ENCODE measurements at places on chromosomes 3 and 15.

GRCh38 chr3:106540743-106541142 is 671.9 kb upstream of the CBLB start:
- DNase-seq: no peak

DNA sequence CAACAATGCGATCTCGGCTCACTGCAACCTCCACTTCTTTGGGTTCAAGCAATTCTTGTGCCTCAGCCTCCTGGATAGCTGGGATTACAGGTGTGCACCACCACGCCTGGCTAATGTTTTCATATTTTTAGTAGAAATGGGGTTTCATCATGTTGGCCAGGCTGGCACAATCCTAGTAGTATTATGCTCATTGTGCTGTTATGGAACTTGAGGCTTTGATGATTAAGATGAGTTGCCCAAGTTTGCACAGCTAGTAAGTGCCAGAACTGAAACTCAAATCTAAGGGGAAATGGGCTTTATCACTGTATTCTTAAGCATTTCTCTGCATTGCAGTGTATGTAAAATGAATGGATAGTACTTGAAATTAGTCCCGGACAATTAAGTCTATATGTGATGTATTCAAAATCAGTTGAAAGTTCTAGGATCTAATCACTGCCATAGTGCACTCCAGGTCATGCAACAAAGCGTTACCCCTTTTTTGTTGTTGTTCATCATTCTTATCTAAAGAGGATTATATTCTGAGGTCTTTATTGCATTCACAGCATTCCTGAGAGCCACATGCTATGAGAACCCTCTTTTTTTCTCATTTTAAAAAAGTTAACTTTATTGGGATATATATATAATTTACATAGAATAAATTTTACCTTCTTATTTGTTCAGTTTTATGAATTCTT is 378.7 kb upstream of the CNTN6 start:
- no peak for DNase-seq

DNA sequence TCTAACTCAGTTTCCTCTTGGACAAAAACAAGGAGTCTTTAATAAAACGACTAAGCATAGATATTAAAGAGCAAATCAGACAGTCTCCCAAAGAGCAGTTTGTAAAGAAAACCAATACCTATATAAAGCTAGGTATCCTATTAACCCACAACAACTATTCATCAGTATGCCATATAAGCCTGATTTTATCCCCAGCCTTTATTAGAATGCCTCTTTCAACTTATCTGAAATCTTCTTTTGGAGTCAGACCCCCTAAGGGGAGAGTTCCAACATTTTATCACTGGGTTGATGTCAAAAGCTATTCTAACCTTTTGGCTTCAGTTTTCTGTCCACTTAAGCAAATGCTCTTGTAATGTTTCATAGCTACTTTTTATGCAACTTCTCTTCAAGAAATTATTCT is 17.8 kb downstream of the MAP2K5 start:
- DNase-seq: no peak

DNA sequence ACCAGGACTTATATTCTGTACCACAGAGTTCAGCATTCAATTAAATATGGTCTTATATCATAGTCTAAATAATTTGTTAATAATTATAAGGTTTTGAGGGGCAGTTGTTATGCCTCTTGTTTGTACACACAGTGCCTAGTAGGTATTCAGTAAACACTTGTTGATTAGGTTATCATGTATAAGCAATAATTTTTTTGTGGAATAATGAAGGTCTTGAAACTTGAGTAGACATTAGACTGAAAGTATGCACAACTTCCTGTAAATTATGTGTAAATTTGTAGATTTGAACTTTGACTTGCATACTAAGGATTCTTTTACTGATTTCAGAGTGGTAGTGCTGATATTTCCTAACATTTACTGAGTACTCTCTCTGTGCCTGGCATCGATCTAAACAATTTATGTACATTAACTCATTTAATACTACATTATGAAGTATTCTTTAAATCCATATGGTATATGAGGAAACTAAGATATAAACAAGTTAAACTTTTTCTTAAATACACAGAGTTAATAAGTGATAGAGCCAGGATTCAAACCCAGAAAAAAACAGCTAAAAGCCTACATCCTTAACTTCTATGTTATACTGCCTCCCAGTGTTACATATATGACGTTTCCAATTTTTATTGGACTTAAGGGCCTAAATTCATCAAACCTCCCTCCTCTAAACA is 65.1 kb downstream of the GLCE start:
- DNase-seq: no peak

- no peak for DNase-seq
Observed at GRCh38 chr3:42683875-42684598, 1.3 kb upstream of the KLHL40 start.

- no peak for DNase-seq
Observed at GRCh38 chr3:39124876-39125840, 17.7 kb downstream of the TTC21A start.

- DNase-seq: no peak
Observed at GRCh38 chr3:146125951-146126350, 35.0 kb downstream of the PLOD2 start.

DNA sequence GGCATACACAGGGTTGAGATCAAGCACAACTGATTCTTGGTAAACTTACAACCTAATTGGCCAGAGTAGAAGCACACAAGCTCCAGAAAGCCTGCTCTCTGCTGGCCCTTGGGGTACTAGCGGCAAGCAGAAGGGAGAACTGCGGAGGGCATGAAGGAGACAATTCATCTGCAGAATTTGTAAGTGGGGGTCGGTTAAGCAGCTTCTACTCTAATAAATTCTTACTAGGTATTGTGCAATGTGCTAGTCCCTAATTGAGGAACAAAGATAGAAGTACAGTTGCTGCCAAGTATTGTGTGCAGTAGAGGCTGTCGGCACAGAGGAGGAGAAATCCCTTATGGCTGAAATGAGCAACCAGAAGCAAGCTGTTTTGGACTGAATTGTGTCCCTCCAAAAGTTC is 91.2 kb upstream of the VEPH1 start:
- DNase-seq: no peak

DNA sequence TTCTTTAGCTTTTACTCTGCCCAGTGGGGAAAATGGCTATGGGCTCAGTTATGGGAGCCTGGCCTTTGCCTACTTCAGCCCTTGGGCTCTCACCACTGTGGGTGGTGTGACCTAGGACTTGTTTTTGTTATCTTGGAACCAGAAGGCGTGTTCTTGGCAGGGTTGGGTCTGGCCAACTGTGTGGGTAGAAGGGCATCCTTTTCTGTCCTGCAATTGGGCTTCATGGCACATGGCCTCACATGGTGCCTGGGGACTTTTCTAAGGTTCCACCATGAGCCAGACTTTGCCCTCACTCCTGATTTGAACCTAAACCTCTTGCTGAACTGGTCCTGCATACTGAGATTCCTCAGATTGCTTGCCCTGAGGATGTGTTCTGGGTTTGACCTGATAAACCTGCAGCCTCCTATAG is 1.7 kb downstream of the GLYCTK start:
- DNase-seq: no peak

GRCh38 chr3:127013758-127014535 is 31.0 kb downstream of the PLXNA1 start:
- DNase-seq: no peak

DNA sequence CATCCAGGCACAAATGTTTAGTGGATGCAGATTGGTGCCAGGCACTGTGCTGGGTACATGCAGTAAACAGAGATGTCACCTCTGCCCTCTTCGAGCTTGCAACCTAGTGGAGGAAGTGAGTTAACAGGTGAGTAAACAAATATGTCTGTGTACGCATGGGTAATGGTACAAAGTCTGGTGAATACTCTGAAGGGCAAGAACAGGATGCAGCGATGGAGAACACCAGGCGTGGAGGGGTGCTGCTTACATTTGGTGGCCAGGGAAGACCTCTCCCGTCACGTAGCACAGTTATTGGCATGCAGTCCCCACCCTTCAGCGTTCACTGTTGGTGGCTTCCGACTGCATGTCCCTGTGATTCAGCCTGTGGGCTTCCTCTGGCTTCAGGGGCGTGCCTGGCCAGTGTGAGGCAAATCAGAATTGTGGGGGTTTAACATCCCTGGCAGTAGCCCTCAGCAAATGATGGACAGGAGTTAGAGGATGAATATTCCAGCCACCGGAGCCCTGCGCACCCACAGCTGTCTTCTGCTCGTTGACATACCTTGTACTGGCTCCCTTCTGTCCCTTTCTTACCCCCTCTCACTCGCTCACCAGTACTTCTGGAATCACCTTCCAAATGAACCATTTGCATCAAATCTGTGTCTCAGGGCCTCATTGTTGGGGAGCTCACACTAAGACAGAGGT is 9.1 kb upstream of the HDAC11 start:
- DNase-seq: no peak

DNA sequence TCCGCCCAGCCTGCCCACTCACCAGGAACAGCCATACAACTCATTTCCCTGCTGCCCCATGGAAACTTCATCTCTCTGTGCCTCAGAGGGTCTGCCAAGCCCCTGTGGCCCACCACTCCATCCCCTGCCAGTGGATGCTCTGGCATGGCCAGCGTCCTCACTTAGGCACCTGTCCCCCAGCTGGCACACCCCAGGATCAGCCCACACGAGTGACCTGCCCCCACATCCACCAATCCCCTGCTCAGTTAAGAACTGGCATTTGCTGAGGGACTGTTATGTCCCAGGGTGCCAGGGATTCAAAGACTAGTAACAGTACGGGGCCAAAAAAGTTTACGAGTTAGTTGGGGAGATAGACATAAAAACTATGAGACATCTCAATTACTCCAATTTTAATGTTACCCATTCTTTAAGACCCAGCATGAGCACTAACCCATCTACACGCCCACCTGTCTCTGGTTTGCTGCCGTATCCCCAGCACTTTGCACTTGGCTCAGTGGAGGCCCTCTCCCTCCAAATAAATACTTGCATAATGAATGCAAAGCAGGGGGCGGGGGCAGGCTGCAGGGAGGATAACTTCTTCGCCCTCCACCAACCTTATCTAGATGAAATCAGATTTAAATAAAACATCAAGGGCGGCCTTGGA is 11.6 kb upstream of the BAHD1 start:
- DNase-seq: no peak

DNA sequence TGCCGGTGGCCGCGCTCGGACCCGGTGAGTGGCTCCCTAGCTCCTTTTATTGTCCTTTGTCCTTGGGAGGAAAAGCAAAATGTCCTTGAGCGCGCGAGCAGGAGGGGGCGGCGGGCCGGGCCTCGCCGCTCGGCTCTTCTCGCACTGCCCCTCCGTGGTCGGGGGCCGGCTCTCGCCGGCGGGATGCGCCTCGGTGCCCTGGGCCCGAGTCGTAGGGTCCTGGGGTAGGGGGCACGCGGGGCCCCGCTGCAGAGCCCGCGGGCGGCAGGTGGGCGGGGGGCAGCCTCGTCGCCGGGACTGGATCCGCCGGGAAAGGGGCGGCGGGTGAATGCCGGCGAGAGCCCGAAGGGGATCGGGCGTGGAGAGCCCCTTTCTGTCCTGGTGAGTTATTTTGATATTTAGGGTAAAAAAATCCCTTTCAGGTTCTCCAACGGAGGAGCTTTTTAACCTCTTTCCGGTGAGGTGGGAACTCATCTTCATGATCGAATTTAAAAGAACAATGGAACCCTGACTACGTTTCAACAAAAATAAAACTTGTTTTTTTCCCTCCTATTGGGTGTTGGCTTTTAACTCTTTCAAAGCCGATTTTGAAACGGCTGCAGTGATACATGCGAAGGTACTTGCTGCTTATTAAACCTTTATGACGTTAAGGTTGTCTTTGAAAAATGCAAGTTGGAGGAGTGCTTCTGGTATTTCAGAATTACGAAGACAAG is 16.8 kb upstream of the CHD2 start:
- DNase-seq: peak; percentile 31

- DNase-seq: no peak
Observed at GRCh38 chr15:25403771-25404170, 35.1 kb downstream of the UBE3A start.

DNA sequence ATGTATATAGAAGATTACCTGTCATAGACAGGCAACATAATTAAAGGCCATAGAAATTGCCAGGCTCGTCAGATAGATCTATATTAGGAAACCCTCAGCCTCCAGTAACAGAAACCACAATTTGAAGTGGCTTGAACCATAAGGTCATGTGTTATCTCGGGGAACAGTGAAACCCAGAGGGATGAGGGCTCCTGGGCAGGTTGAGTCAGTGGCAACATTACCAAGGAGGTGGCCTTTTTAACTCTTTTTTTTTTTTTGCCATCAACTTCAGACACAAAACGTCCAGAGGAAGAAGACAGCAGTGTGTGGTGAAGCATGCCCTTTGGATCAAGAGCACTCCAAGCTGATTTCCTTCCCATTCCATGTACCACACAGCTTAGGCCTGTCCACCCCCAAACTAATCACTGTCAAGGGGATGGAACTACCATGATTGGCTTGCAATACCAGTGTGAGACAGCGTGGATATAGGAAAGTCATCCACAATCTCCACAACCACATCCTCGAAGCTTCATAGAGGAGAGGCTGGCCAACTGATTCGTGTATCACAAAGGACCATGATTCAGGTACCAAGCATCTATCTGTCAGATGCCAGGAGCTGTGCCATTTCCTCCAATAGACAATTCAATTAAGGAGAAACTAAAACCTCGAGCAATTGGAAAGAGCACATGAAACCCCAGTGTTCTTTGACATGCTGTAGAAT is 999 bp upstream of the KIF7 start:
- DNase-seq: no peak

GRCh38 chr3:17972476-17972875 is 230.0 kb upstream of the TBC1D5 start:
- DNase-seq: no peak

GRCh38 chr15:34514251-34514670 is 69.2 kb downstream of the GOLGA8B start:
- no peak for DNase-seq

DNA sequence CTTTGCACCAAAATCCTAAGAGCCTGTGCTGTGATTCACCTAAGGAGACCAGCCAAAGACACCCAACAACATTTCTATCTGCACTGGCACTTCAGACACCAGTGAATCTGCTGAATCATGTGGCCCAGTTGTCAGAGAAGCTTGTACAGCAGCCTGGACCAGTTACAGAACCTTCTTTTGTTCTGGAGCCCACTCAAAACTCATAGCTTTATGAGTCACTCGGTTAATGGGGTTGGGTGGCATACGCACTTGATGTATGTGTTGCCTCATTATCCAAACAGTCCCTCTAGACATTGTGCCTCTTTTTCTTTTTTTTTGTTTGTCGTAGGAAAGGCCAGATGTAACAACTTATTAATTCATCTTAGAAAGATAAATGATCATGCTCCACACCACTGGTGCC is 25.6 kb upstream of the GOLGA6L2 start:
- DNase-seq: no peak

GRCh38 chr3:47512416-47513124 is 942 bp downstream of the ELP6 start:
- DNase-seq: no peak

DNA sequence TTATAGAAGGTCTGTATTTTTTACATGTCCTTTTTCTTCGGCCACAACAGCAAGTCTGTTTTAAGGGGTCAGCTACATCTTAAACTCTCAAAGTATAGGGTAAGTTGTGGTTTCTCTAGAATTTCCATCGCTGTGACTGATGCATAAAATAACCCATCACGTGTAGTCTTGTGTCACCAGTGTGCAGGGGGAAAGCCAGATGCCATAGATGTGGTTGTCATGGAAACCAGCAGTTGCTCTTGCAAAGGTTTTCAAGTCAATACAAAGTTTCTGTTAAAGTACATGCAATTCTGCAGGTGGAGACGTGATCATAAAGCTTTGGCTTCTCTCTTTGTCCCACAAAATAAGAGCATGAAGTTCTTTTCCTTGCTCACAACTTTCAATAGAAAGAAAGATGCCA is 210.3 kb upstream of the ONECUT1 start:
- DNase-seq: no peak

- no peak for DNase-seq
Observed at GRCh38 chr15:100284191-100284590, 57.6 kb downstream of the ADAMTS17 start.

GRCh38 chr3:161096771-161097367 is 8.3 kb downstream of the B3GALNT1 start:
- no peak for DNase-seq

GRCh38 chr3:9623148-9623547 is 26.2 kb upstream of the MTMR14 start:
- DNase-seq: no peak
